ENCODE measurements at places on chromosomes 16 and 17.

DNA sequence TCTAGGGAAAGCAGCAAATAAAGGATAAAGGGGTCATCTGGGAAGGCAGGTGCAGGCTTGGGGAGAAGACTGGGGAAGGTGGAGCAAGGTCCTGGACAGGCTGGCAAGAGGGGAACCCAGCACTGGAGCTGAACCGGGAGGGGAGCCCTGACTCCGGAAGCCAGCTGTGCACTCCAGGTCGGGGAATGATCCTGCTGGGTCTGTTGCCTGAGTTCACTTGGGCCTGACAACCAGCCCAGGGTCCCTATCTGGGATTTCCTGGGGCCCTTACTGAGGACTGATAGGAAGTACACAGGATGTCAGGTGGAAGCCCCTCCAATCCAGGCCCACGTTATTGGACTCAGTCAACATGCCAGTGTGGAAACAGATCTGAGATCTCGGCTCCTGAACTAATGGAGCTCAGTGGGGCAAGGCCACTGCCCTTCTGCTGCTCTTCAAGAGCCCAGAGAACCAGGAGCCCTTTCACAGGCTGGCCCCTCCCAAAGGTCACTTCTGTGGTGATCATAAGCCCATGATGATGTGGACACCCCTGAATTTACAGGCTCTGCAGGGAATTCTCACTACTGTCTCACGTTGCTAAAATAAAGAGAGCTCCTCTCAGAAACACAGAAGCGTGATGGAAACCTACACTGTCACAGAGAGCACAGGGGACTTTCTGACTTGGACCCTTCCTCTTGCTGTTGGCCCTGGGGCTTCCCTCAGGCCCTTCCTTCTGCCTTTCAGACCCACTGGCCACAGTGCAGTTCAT, 19.9 kb upstream of the PITPNM3 start:
- DNase-seq = no peak

DNA sequence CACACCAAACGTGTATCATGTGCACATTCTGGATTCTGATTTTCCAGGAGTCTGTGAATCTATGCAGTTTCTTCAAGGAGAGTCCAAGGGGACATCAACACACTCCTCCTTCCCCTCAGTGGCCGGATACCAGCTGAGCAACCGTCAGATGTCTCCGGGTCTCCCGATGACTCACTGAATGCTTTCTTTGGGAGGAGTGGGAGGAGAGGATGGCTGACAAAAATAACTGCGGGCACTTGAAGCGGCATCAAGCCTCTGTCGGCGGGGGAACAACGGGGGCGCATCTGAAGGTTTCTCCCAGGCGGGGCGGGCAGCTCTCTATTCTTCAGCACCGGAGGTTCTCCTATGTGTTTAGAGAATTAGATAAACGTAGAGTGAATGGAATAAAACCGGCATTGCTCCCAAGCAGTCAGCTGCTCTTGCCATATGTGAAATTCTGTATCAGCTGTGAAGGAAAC, 24.6 kb upstream of the LRRC75A start:
- DNase-seq = no peak

DNA sequence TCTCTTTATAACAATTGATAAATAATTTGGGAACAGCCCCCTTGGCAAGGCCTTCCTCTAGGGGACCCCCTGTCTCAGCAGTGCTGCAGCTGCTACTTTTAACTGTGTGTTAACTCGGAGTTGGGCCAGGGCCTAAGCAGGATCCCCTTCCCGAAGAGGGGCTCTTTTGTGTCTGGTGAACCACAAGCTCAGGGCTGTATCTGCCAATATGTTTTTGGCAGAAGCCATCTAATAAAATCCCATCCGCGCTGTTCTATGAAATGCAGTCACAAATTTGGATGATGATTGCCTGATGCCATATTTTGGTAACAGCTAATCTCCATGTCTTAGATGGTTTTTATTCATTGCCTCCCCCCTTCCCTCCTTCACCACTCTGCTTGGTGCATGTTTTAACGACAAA, 267.7 kb downstream of the FTO start:
- DNase-seq = no peak

DNA sequence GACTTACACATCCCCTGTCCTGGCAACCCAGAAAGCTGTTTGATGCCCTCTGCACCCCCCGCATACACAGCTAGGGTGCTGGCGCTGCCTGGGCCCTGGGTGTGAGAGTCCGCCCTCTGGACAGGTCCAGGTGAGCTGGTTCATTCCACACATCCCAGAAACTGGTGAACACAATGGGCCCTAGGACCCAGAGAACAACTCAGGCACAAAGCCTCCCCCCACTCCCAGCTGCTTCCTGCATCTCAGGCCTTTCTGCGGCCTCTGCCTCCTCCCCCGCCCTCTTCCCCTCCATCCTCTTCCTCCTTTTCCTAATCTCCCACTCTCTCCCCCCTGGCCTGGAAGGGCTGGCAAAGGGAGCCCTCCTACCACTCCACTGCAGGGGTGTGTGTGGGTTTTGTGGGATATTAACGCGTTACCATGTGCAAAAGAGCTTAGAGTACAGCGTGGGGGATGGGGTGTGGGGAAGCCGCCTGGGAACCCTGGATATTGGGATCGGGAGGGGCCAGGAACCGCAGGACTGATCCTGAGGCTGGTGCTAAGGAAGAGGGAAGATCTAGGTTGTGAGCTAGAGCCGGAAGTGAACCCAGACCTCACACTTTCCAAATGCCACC, 1.6 kb upstream of the PPP1R9B start:
- DNase-seq = peak; percentile 78

DNA sequence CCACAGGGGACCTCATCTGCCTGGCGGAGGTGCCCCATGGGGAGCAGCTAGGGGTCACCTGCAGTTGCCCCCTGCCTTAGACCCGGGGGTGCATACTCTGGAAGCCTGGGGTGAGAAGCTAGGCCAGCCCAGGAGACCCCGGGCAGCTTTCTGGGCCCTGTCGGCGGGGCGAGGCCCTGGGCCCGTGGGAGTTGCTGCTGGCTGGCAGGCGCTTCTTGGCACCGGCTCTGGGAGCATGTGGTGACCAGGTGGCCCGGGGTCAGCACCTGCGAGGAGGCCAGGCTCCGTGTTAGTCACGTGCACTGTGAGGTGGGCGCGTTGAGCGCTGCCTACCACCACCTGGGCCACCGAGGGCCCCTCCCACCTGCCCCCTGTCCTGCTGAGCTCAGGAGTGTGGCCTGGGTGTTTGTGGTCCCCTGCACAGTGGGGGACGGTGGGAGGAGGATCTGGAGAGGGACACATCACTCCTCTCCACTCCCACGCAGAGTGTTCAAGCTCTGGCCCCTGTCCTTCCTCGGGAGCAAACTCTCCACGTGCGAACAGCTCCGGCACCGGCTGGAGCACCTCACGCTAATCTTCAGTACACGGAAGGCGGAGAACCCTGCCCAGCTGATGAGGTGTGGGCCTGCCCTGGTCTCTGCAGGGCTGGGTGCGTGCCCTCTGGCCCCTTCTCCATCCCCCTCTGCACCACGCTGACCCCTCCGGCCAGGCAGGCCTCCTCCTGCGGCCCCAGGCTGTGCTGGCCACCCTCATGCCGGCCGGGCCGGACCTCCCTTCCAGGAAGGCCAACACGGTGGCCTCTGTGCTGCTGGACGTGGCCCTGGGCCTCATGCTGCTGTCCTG, 5.8 kb downstream of the PIGQ start:
- DNase-seq = no peak

- no peak for DNase-seq
These were observed 3.4 kb upstream of the SSH2 start for GRCh38 chr17:29933379-29933778.

DNA sequence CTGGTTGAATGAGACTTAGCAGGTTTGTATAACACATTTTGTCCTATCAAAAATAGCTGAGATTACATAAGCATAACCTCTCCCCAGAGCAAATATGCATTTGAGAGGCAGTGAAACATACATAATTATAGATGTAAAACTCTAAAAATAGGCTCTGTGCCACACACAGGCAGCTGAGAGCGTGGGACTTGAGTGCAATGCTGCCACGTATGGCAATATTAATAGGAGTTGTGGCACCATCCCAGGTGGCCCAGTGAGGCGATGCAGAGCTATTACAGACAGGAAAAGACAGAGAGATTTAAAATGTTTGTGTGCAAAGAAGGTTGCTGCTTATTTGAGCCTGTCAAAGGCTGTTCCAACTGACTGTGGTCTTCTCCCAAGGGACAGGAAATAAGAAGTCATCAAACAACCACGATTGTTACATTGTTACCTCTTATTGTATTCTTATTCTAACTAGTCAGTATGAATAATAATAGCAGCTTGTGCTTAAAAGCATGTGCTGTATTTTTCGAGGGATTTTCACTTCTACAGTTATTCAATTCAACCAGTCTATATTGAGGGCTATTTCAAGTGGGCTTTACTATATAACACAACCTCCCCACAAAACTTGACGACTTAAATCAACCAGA, 116.5 kb downstream of the SALL1 start:
- no peak for DNase-seq

GRCh38 chr17:19979917-19980770, 2.5 kb upstream of the AKAP10 start:
- peak; percentile 90 for DNase-seq

DNA sequence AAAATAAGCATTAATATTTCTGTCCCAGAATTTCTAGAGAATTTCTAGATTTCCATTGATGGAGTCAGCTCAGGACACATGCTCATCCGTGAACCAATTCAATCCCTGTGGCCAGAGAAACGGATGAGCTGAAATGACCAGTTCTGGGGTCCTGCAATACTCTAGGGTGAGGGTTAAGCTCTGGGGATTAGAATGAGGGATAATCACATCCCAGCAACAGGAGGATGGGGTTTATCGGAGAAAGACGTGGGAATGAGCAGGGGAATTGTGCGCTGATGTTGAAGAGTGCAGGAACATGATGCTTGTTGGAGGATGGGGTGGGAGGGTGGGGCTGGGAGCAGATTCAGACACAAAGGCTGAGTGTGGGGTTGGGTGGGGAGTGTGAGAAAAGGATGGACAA, 64.1 kb downstream of the SLC5A11 start:
- DNase-seq = no peak

DNA sequence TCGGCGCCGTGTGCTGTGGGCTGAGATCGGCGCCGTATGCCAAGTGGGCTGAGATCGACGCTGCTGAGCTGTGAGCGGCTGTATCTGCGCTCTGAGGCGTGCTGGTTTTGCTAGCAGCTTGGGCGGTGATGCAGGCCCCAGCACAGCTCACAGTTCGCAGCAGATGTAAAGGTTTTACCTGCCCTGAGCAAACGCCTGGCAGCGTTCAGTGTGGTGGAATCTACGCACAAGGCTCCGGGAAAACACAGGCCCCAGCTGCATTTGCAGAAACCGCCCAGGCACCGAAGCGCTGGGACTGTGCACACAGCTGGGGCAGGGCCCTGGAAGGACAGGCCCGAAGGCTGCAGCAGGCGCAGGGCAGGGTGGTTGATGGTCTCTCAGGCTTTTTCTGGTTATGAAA, 8.0 kb upstream of the ZNF469 start:
- DNase-seq = no peak

- no peak for DNase-seq
These were observed 598 bp downstream of the NIP7 start for GRCh38 chr16:69340095-69340644.

DNA sequence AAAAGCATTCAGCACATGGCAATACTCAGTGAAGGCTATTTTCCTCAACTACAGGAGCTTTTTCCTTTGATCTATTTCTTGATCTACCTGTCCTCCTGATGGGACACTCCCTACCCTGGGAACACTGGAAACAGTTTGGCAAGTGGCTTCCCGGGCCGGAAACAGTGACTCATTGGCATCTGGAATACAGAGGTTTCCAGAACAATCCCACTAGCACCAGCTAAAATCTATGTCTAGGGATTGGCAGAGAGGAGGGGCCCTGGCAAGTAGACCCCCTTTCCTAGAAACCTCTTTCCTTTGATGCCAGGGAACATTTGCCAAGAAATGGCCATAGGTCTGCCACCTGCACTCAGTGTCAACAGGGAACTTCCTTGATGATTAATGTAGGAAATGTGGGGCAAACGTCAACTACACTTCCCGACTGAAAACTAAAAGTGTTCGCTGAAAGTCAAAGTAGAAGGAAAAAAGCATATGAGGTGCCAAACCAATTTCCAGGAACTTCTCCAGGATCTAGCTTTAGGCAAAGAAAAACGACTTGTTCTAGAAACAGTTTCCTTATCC, 30.4 kb upstream of the FBXW10B start:
- DNase-seq = no peak

DNA sequence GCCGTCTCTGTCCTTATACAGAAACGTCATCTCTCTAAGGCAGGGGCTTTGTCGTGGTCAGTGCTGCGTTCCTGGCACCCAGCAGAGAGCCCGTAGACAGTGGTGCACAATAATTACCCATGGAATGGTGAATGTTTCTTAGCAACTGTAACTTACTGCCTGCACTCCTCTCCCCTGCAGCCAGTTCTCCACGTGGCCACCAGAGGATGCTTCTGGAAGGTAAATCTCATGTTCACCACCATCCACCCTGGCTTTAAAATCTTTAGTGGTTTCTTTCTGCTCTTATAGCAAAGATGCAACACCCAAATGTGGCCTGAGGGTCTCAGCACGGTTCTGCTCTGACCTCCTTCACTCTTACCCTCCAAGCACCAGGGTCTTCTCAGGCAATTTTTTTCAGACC, 150.8 kb downstream of the GRIN2A start:
- DNase-seq = no peak

- DNase-seq = no peak
These were observed 199.4 kb upstream of the CACNG5 start for GRCh38 chr17:66635386-66636045.
